A549 treated with Hydrocortisone at 1 μM for 4 hours (cell line): ENCODE measurements at places on chromosomes 6 and 20. TPM values are rescaled to one million over a fixed set of nuclear protein-coding genes. Genes with fewer than 3 reads are reported as not detected.

The DOP1A gene
- 2.2 to 3.2 TPM (median 2.9 TPM) in 5 replicates for total RNA-seq

The ARFGEF3 gene
- total RNA-seq: 0.44 to 0.66 TPM (median 0.51 TPM) in 5 replicates

The FAM210B gene
- total RNA-seq: 10.9 to 12.8 TPM (median 11.3 TPM) in 5 replicates

The WFDC5 gene
- total RNA-seq: not detected in 5 replicates

The LINC00237 gene
- total RNA-seq: not detected in 5 replicates

The TCP11 gene
- total RNA-seq: not detected in 5 replicates

The ANKRD66 gene
- total RNA-seq: not detected in 5 replicates

The TREM2 gene
- total RNA-seq: 0.10 to 0.13 TPM in 2 of 5 replicates, not detected in the others

The FAM209B gene
- total RNA-seq: 0.32 to 0.92 TPM (median 0.60 TPM) in 4 of 5 replicates, not detected in the other

The TMC2 gene
- not detected in 5 replicates for total RNA-seq

The ENPP4 gene
- total RNA-seq: 0.20 to 0.38 TPM (median 0.27 TPM) in 5 replicates

The HMGA1 gene
- total RNA-seq: 422 to 571 TPM (median 500 TPM) in 5 replicates

The ULBP1 gene
- 0.77 to 0.89 TPM (median 0.83 TPM) in 5 replicates for total RNA-seq

The GRIK2 gene
- total RNA-seq: 0.29 to 0.47 TPM (median 0.36 TPM) in 5 replicates

The KCNK5 gene
- total RNA-seq: 1.0 to 1.5 TPM (median 1.2 TPM) in 5 replicates

The TPBG gene
- total RNA-seq: 32.4 to 36.0 TPM (median 35.5 TPM) in 5 replicates

The ABHD16B gene
- 0.08 to 0.13 TPM in 2 of 5 replicates, not detected in the others for total RNA-seq

The UBD gene
- 0.31 to 0.97 TPM (median 0.61 TPM) in 5 replicates for total RNA-seq

The RBL1 gene
- 9.0 to 13.3 TPM (median 9.3 TPM) in 5 replicates for total RNA-seq

The PAK5 gene
- total RNA-seq: not detected in 5 replicates

The PLCB4 gene
- 14.4 to 23.2 TPM (median 17.9 TPM) in 5 replicates for total RNA-seq

The NANP gene
- 6.0 to 9.7 TPM (median 7.6 TPM) in 5 replicates for total RNA-seq

The GNRH2 gene
- 0.16 to 0.34 TPM (median 0.27 TPM) in 4 of 5 replicates, not detected in the other for total RNA-seq

The HLA-DRB1 gene
- total RNA-seq: not detected in 5 replicates

The PRL gene
- not detected in 5 replicates for total RNA-seq

The DEF6 gene
- 0.07 to 0.26 TPM (median 0.09 TPM) in 3 of 5 replicates, not detected in the others for total RNA-seq

The PAX1 gene
- total RNA-seq: not detected in 5 replicates

The SERPINB6 gene
- 130 to 138 TPM (median 133 TPM) in 5 replicates for total RNA-seq

The CPXM1 gene
- total RNA-seq: 0.06 TPM in 1 of 5 replicates, not detected in the others

The THEMIS gene
- total RNA-seq: not detected in 5 replicates

The KCNQ2 gene
- total RNA-seq: 0.16 to 0.62 TPM (median 0.46 TPM) in 5 replicates

The DEFB124 gene
- total RNA-seq: 0.38 to 1.1 TPM (median 0.76 TPM) in 3 of 5 replicates, not detected in the others

The SEMG1 gene
- not detected in 5 replicates for total RNA-seq
